ENCODE measurements at places on chromosomes 16 and 17.
A peak's percentile ranks its signal among the peaks of the same experiment; 100 is the strongest.

DNA sequence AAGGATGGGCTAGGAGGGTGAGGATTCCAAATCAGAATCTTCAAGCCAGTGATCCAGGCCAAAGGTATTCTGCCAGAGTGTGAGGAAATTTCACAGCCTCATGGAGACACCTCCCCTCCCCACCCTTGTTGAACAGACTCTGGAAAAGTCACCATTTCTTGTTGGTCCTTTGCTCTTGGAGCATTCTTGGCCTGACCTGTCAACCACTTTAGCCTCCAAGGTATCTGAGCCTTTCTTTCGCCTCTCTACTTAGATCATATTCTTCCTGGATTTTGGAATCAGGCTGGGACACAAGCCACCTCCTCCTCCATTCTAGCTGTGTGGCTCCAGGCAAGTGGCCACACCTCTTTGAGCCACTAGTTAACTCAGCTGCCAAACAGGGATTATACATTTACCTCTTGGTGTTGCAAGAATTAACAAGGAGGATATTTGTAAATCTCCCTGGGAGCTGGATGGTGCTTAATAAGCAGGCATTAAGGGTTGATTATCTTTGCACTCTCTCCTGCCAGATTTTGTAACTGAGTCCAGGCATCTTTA, 193.5 kb downstream of the WWOX start:
- DNase-seq = peak; percentile 10

- no peak for DNase-seq
These were observed 5.4 kb upstream of the KPNB1 start for GRCh38 chr17:47644324-47644723.

DNA sequence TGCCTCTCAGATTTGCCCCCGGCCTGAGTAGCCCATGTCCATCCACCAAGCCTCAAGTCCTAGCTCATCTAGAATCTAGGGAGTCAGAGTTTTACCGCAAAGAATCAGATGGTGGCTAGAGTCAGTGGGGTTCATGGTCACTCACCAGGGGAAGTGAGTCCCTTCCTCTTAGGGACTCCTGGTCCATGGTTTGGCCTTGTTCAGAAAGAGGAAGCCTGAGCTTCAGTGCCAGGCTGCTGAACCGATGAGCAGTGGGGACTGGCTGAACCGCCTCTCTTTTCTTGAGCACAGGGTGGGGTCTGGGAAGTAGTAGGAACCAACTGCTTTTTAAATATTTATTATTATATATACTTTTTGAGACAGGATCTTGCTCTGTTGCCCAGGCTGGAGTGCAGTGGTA, 160.3 kb downstream of the NTN1 start:
- no peak for DNase-seq

DNA sequence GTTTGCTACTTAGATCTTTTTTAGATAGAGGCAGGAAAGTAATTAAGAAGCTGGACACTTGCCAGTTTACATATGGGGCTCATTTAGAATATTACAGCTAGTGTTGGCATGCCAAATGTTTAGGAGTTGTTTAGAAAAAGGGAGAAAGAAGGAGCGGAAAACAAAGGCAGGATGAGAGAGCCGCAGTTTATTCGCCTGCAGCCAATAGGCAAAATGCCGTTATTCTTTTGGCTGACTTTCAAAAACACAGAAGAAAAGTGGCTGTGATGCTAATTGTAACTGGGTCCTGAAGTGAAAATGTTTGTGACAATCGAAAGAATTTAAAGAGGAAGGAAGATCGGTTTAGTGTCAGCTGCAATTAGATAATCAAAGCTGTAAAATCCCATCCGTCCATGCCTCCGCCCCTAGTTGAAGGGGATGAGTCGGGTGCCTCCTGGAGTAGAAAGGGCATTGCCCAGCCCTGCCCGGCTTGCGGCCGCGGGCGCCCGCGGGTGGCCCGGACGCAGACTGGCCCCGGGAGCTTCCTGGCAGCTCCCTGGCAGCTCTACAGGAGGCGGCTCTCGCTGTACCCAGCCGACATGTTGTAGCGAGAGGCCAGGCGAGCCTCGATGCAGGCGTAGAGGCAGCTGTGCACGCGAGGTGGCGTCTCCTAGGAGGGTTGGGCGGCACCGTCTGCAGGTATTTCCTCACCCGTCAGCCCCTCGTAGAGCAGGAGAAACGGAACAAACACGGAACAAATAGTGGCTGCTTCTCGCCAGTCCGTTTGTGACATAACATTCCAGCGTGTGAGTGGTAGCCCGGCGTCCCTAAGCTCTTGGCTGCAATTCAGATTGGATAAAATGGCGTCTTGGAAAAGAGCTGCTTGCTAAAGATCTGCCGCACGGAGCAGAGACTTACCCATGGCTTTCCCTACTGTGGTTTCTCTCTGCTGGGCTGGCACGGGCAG, 82.2 kb downstream of the TNRC6C start:
- DNase-seq = peak; percentile 13

- DNase-seq = peak; percentile 52
These were observed 19.5 kb downstream of the ATP2A3 start for GRCh38 chr17:3944485-3945388.

- no peak for DNase-seq
These were observed 108.5 kb downstream of the USP22 start for GRCh38 chr17:20934288-20934687.

DNA sequence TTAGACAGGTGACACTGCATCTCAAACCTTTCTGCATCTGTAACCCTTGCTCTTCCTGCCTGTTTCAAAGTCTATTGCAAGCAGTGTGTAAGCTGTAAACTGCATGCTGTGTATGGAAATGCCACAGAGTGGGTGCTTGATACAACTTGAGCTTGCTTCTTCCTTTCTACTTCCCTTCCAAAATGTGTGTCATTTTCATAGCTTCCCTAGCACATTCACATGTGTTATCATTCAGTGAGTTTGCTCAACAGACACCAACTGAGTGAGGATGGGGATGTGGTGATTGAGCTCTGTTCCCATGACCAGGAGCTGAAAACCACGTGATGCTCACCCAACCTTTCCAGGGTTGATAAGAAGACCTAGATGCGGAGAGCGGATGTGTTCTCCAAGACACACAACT, 111.1 kb downstream of the VAT1L start:
- DNase-seq = no peak

DNA sequence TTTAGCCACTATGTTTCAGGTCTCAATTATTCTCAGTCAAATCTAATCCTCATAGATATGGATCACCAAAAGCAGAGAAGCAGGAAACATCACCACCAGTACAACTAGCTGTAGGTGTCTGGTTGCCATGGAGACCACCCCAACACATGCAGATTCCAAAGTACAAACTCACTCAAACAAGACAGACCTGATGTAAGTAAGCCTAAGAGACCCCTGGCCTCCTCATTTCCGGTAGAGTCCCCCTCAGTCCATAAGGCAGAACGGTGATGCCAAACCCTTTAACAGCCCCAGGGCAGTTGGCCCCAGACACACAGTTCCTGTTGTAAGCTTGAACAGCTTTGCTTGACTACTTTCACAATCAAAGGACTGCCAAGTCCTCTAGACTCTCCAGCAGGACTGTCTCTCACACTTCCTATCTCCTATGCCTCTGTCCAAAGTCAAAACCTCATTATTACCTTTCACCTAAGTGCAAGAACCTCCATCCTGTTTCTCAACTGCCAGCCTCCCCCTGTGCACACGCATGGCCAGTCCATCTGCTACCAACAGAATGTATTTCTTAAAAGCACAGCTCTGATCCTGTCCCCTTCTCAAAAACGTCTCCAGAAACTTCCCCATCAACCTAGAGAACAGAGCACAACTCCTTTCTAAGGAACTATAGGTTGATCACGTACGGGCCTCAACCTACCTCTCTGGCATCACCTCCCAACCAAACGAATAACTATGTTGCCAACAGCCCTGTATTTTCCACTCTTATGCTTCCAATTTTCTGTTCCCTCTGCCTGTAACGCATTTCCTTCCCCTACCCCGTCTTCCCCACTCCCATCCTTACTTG, 23.9 kb downstream of the SLC39A11 start:
- peak; percentile 43 for DNase-seq

DNA sequence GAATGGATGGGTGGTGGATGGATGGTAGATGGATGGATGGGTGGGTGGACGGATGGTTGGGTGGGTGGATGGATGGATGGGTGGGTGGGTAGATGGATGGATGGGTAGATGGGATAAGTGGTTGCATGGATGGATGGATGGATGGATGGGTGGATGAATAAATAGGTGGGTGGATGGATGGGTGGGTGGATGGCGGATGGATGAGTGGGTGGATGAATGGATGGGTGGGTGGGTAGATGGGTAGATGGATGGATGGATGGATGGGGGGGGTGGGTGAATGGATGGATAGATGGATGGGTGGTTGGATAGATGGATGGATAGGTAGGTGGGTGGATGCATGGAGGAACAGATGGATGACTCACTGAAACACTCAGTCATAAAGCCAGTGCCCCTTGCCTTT, 51.0 kb upstream of the FASN start:
- DNase-seq = no peak

DNA sequence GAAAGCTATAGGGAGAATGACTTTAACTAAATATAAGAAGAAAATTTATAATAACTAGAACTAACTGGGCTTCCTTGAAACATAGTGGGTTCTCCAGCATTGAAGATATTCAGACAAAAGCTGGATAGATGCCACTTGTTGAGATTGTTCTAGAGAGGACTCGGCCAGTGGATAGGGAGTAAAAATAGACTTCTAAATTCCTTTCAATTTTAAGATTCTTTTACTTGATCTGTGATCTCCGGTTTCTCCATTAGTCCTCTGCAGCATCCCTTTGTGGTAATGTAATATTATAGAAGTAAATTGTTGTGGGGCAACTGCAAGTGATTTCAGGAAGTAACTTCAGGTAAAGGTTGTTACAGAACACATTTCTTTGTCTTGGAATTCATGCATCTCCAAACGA, 10.3 kb upstream of the RARA start:
- DNase-seq = no peak

DNA sequence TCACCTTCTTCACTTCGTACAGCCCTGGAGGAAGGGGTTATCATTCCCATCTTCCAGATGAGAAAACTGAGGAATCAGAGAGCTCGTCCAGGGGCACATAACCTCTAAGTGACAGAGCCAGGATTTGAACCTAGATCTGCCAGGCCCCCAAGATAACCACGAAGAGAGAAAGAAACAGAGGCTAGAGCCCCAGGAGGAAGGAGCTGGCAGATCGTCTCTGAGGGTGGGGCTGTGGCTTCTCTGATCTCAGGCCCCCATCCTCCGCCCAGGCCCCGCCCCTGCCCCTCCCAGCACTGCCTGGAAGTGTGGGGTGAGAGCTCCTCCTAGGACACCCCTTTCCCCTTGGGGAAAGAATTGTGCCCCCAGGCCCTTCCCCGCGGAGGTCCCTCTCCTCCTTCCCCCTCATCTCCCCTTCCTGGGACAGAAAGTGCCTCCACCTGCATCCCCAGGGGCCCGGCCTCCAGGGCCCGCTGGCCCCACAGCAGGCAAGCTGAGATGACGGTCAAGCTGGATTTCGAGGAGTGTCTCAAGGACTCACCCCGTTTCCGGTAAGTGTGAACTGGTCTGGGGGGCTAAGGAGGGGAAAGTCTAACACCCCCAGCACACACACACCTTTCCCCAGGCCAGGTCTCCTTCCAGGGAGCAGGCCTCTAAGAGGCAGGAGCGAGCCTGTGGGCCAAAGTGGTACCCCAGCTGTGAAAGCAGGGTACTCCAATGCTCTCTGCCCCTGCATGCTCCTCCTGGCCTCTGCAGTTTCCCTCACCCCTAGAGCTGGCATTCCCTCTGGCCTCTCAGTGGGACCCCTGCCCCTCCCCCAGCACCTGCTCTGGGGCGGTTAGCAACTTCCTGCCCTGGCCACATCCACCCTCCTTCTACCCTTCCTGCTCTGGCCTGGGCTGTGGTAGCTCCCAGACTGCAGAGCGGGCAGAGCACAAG, at the start of gene ACAP1:
Gene ACAP1, plus strand, starts transcription at position 290 of the 936 bp plus-strand sequence. Its CDS starts 206 bp downstream, at position 496.
- DNase-seq = no peak

- DNase-seq = no peak
These were observed 9.9 kb upstream of the CMTM4 start for GRCh38 chr16:66706506-66706880.

- no peak for DNase-seq
These were observed 26.4 kb upstream of the SPNS2 start for GRCh38 chr17:4472286-4472685.

DNA sequence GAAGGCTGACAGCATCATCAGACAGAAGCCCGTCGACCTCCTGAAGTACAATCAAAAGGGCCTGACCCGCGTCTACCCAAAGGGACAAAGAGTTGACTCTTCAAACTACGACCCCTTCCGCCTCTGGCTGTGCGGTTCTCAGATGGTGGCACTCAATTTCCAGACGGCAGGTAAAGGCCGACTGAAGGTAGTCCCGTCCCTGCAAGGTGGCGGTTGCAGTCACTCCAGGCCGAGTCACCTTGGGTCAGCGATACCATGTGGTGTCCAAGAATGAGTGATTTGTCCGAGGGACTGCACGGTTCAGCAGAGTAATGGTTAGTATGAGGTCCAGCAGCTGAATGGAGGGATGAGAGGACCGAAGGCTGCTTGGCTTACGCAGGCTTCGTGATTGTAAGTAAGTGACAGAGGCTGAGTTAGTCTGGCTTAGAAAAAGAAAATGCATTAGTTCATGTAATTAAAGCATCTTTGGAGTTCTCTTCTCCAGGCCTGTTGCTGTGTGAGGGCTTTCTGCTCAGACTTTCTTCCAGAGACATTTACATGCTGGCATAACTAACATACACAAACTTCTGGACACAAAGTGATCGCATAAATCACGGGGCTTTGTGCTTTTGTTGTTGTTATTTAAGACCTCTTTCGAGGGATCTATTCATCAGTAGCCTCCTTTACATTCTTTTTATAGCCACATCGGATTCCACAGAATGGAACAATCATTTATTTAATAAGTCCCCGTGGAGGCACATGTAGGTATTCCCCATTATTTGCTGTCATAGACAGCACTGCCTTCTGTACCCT, 74.9 kb downstream of the SDR42E1 start:
- no peak for DNase-seq

DNA sequence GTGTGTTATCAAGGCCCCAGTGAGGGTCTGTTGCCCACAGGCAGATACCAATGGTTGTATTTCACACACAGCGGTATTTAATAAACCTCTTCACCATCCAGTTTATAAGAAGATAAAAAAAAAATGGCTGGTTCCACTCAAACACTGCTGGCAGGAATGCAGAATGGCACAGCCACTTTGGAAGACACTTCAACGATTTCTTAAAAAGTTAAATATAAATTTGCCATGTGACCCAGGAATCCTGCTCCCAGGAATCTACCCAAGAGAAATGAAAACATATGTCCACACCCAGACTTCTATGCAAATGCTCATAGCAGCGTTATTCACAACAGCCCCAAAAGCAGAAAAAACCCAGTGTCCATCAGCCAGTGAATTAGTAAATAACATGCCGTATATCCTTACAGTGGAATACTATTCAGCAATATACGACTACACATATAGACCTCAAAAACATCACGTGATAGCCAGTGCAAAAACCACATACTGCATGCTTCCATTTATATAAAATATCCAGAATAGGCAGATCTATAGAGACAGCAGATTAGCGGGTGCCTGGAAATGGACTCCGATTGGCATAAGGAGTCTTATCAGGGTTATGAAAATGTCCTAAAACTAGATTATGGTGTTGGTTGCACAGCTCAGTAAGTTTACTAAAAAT, 38.7 kb downstream of the XYLT1 start:
- no peak for DNase-seq

Data from small intestine (tissue), 16 donors.